AG09319 (cell line): ENCODE measurements at places on chromosomes 3 and 15.

DNA sequence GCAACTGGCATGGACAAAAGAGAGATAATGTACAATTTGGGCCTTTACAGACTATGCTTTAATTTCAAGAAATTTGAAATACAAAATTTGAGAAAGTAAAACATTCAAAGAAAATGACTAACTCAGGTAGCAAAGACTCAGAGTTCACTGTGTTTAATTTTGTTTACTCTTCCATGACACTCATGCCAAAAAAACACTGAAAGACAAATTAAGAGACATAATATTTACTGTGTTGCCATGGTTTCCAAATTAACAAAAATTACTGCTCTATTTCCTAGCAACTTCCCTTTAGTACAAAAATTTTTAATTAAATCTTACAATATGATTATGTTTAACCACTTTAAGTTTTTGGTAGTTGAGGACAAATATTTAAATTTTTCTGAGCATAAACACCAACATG is 29.6 kb downstream of the LRRFIP2 start:
- no peak for DNase-seq

DNA sequence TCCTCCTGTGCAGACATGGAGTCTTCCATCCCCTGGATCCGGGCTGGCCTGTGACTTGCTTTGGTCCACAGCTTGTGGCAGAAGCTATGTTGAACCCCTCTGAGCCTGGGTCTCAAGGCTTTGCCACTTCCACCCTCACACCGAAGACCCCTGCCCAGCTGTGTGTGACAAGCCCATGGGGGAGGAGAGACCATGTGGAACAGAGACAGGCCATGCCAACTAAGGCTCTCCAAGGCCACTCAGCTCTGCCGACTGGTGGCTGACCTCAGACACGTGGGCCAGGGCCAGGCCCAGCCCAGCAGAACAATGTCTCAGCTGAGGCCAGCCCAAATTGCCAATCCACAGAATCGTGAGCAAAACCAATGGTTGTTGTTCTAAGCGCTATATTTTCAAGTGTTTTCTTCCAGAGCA is 16.4 kb upstream of the CFAP100 start:
- DNase-seq, result no peak

- no peak for DNase-seq
These were observed 6.0 kb downstream of the CCDC12 start for GRCh38 chr3:46970391-46971091.

- no peak for DNase-seq
These were observed 435.2 kb upstream of the GBE1 start for GRCh38 chr3:82196645-82197044.

DNA sequence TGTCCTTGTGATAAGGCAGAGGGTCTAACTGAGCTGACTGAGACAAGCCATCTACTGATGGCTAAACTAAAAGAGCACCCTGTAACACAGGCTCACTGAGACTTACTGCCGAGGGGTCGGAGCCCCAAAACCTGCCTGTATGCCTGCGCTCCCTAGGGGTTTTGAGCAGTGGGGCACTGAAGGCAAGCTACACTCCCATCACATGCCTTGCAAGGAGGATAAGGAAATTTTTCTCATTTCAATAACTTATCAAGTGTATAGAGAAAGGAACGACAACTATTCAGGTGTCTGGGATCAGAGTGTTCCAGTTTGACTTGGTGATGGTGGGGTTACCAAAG is 292.2 kb downstream of the EPHA6 start:
- no peak for DNase-seq

GRCh38 chr15:99449514-99449913 is 116.3 kb upstream of the MEF2A start:
- no peak for DNase-seq
